ENCODE measurements at places on chromosomes 13 and 19.

DNA sequence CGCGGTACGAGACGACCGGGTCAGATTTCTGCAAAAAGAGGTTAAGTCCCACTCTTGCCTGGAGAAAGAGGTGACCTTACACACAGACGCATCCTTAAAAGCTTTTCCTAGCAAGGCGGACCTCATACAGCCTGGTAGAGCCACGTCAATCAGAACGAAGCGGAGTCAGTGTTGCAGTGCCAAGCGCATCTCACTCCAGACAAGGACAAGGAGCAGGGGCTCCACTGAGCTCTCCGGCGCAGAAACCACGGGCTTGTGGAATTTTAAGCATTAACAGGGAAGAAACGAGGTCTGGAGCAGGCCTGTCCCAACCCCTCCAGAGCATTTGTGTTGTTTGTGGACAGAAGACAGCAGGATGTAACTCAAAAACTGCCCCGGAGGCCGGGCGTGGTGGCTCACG is 7.1 kb downstream of the EEF2 start:
- DNase-seq: no peak

GRCh38 chr19:33171916-33172359 is 22.2 kb upstream of the LRP3 start:
- no peak for DNase-seq

DNA sequence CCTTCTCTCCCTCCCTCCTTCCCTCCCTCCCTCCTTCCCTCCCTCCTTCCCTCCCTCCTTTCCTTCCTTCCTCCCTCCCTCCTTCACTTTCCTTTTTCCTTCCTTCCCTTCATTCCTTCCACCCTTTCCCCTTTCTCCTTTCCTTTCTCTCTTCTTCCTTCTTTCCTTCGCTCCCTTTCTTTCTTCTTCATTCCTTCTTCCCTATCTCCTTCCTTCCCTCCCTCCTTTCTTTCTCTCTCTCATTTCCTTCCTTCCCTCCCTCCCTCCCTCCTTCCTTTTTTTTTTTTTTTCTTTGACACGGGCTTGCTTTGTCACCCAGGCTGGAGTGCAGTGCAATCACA is 105.5 kb downstream of the IER2 start:
- DNase-seq: no peak

DNA sequence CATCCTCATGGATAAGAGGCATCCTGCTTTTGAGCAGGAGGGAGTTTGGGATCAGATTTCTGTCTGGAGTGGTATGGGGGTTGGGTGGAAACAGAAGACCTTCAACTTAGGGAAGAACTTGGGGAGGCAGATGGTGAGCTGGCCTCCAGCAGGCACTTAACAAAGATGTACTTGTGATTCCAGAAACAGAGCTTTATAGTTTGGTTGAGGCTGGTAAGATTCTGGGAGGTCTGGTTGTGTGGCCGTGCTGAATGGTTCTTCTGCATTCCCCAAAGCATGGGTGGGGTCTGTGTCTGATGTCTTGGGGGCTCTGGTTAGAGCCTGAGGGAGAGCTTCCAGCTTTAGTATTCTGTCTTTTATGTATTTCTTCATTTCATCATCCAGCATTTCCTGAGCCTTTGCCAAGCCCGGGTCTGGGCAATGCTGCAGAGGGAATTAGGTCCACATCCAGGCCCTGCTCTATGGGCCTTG is 4.8 kb downstream of the MEGF8 start:
- DNase-seq: no peak

DNA sequence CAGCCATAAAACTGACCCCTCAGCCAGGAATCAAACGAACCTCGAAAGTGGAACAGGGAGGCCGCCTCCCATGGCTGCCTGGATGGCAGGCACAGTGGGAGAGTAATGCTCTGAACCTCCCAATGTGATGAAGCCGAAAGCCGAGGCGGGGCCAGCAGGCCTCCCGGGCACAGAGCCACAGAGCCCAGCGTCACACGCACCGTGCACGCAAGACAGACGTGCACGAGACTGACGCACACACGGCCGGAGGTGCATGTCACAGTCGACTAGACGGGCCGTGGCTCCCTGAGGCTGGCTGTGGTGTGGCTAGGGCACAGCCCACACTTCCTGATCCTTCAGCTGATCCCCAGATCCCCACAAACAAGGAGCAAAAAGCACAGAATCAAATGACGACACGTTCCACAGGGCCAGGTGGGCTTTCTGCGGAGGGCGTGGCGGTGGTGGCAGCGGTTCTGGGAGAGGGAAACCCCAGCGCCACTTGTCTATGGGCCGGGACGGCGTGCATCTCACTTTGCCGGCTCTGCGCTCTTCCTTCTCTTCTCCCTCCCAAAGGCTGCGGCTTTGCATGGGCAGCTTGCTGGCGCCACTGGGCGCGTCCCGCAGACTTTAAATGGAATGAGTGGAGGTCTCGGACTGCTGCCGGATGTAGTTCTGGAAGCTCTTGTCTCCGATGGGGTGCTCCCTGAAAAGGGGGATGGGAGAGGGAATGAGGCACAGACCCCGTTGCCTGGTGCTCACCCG is 5.0 kb upstream of the C13orf46 start:
- no peak for DNase-seq

DNA sequence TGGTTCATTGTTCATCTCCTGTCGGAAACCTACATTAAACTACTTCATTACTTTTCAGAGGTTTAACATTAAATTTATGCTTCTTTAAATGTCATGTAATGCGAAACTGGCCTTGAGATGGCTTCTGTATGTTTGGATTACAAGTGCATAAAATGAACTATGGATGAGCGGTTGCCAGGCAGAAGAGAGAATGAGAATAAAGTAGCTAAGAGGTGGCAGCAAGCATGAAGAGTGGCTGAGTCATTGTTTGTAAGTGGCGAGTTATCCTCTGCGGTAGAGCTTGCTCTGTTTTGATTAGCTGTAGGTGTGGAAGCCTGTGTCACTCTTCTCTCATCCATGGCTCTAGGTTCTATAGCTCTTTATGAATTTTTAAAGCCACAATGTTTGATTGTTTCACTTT is 1139.6 kb upstream of the PCDH9 start:
- no peak for DNase-seq

DNA sequence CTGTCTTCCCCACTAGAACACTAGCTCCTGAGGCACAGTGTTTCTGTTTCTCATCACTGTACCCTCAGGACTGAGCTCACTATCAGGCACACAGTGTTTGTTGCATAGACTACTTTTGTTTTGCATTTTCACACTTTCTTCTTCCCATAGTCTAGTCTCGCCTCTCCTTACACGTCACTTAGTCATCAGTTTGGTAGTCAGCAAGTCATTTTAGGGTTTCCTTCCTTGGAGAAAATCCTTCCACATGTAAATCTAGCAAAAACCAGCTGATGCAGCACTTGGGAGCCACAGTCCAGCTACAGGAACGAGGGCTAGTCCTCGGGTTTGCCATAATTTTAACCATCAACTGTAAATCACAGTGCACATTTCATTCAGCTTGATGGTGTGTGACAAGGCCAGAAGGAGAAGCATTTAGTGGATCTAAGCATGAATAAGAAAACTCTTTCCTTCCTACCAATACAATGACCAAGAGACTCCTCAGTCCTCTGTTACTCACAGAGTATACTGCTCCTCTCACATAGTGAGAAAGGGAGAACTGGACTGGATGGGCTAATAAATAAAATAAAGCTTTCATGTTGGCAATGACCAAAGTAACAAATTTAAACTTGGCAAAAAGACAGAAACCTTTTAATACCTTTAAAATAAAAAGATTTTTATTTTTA is 221.0 kb downstream of the KLF12 start:
- DNase-seq: no peak

- no peak for DNase-seq
These were observed 780.2 kb upstream of the SLITRK1 start for GRCh38 chr13:84662491-84662890.

All from stimulated activated CD8-positive, alpha-beta memory T cell treated with anti-CD3 and anti-CD28 coated beads, Interleukin-15, amount 100 ng/mL, for 48 hours (primary cell).